Osteocyte (in vitro differentiated cells): ENCODE measurements at places on chromosomes 11 and 22. TPM values are rescaled to one million over a fixed set of nuclear protein-coding genes. Genes with fewer than 3 reads are reported as not detected.

GRCh38 chr11:66001942-66002647, at the start of the genes BANF1 and EIF1AD:
Gene BANF1, plus strand, starts transcription at chr11:66002503. Its CDS starts 748 bp downstream, at chr11:66003251.
Gene EIF1AD, minus strand, starts transcription at chr11:66002157. Its CDS starts 1,768 bp downstream, at chr11:66000389.
- no peaks in the 10 kb centered on the region for H3K27me3 ChIP-seq
- peaks cover 29% of the 10 kb centered on the region for H3K4me1 ChIP-seq
- peak within 1 kb of the TSS; percentile 96 for H3K4me3 ChIP-seq
- peak within 1 kb of the TSS; percentile 100 for H3K27ac ChIP-seq
- peak; percentile 97 for DNase-seq

GGT1 gene
- 1.9 and 2.6 TPM in 2 replicates for total RNA-seq

GRCh38 chr11:116661056-116661455, 111.7 kb downstream of the BUD13 start:
- no peaks in the 10 kb centered on the region for H3K4me1 ChIP-seq
- no peak overlapping the region for H3K27ac ChIP-seq
- H3K27me3 ChIP-seq: peaks cover 11% of the 10 kb centered on the region
- H3K4me3 ChIP-seq: no peak overlapping the region
- no peak for DNase-seq

TRPM5 gene
- not detected in 2 replicates for total RNA-seq

DNA sequence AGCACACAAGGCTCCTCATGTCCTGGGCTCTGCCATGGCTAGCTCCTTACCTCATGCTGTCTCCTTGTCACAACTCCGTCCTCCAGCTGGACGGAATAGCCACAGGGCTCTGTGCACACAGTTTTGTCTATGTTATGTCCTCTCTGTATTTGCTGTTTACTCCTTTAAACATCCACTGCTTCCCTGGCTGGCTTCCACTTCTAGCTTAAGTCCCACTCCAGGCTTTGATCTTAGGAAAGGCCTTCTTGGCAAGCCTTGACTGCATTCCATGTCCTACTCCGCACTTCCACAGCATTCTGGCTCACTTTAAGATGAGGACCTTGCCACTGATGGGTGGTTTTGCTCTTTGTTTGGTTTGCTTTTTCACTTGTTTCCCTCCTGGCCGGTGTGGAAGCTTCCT, 22.9 kb upstream of the ROBO3 start:
- H3K4me1 ChIP-seq: peaks cover 12% of the 10 kb centered on the region
- no peak for DNase-seq
- peaks cover 89% of the 10 kb centered on the region for H3K27me3 ChIP-seq
- peak overlapping the region; percentile 9 for H3K4me3 ChIP-seq
- H3K27ac ChIP-seq: no peak overlapping the region

DNA sequence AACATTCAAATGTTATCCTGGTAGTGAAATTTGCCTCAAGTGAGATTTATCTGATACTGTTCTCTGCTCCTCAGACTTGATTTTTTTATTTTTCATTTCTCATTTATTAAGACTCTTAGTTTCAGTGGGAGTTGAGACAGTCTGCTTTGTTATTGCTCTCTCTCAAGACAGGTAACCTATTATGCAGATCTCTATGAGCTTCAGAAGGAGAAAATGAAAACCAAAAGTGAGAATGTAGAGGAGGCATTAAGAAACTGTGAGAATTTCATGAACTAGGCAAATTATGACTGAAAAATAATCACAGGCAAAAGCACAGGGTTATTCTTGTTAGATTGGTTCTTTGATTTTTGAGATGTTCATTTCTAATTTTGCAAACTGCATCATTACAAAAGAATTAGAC, 290.0 kb upstream of the CHORDC1 start:
- no peaks in the 10 kb centered on the region for H3K4me1 ChIP-seq
- peaks cover 3% of the 10 kb centered on the region for H3K27me3 ChIP-seq
- no peak overlapping the region for H3K27ac ChIP-seq
- no peak for DNase-seq

DNA sequence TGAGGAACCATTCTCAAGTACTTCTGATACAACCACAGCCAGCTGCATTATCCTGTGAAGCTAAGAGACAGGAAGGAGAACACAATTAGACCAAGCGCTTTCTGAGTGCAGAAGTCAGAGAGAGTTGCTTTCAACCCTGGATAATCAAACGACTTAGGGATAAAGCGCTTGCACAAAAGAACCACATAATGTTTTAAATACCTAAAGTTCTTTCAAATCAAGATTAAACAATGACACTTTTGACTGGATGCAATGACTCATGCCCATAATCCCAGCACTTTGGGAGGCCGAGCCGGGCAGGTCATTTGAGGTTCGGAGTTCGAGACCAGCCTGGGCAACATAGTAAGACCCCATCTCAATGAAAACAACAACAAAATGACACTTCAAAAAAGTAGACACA, 145.1 kb downstream of the SWAP70 start:
- no peak overlapping the region for H3K4me3 ChIP-seq
- peaks cover 58% of the 10 kb centered on the region for H3K36me3 ChIP-seq
- H3K4me1 ChIP-seq: peaks cover 12% of the 10 kb centered on the region
- no peak for DNase-seq
- peak overlapping the region; percentile 18 for H3K27ac ChIP-seq

GRCh38 chr11:108985945-108986279, 321.0 kb downstream of the DDX10 start:
- H3K4me3 ChIP-seq: no peak overlapping the region
- no peaks in the 10 kb centered on the region for H3K36me3 ChIP-seq
- H3K27ac ChIP-seq: peak overlapping the region; percentile 62
- DNase-seq: no peak
- no peaks in the 10 kb centered on the region for H3K27me3 ChIP-seq

DTX4 gene
- total RNA-seq: 1.2 and 2.7 TPM in 2 replicates

DNA sequence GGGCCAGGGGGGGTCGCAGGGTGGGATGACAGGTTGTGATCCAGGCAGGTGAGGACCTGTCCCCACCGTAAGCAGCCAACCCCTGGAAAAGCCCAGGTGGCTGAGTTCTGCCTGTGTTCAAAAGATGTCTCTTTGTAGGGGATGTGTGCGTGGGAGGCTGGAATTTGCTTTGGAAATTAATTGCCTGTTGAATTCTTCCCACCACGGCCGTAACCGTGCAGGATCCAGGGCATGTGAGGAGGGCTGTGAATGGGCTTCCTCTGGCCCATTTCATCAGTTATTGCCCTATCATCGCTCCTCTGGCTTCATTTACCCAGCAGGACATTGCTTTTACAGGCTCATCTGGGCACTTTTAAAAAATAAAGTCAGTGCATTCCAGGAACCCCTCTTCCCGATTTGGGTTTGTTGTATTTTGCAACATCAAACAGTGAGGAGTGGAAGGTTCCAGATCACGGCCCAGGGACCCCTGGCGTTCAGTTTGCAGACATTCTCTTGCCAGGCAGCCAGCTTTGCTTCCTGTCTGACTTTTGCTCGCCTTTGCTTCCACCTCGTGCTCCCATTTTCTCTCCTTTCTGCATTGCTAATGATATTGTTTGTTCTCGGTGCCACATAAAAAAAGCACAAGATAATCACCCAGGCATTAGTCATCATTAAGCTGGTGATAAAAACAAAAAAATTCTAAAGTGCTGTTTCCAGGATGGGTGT, 1306.6 kb downstream of the BRD1 start:
- H3K27me3 ChIP-seq: no peaks in the 10 kb centered on the region
- H3K27ac ChIP-seq: no peak overlapping the region
- DNase-seq: no peak
- peaks cover 2% of the 10 kb centered on the region for H3K36me3 ChIP-seq

GRCh38 chr22:49212002-49212401, 615.7 kb downstream of the BRD1 start:
- no peaks in the 10 kb centered on the region for H3K27me3 ChIP-seq
- H3K36me3 ChIP-seq: no peaks in the 10 kb centered on the region
- H3K4me1 ChIP-seq: no peaks in the 10 kb centered on the region
- no peak overlapping the region for H3K27ac ChIP-seq
- H3K4me3 ChIP-seq: no peak overlapping the region

DNA sequence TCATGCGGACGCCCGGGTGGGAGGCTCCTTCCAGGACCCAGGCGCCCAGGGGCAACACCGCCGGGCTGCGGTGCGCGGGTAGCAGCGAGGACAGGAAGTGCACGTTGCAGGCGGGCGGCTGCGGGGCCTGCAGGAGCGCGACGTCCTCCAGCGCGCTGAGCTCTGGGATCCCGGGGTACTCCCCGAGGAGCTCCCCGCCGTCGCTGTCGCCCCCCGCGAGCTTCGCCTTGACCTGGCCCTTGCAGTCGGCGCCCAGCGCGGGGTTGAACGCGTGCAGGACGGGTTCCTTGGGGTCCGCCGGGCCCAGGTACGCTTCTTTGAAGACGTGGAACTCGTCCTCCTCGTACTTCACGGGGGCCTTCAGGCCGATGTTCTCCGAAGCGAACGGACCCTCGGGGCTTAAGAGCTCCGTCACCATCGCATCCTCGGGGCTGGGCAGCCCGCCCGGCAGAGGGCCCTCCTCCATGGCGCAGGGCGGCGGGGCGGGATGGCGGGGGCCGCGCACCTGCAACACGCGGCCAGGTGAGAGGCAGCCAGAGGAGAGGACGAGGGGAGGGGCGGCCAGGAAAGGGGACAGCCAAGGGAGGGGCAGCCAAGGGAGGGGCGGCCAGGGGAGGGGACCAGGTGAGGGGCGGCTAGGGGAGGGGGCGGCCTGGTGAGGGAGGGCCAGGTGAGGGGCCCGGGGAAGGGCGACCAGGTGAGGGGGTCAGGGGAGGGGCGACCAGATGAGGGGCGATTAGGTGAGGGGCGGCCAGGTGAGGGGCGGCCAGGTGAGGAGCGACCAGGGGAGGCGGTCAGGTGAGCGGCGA, 921 bp downstream of the TESMIN start:
- peaks cover 14% of the 10 kb centered on the region for H3K36me3 ChIP-seq
- DNase-seq: no peak
- H3K27ac ChIP-seq: no peak overlapping the region
- H3K4me3 ChIP-seq: no peak overlapping the region
- H3K27me3 ChIP-seq: no peaks in the 10 kb centered on the region

LMNTD2 gene
- total RNA-seq: 6.0 and 6.4 TPM in 2 replicates

ANO1 gene
- not detected in 2 replicates for total RNA-seq

- H3K4me1 ChIP-seq: no peaks in the 10 kb centered on the region
- H3K36me3 ChIP-seq: no peaks in the 10 kb centered on the region
- no peak overlapping the region for H3K27ac ChIP-seq
- no peak for DNase-seq
Observed at GRCh38 chr11:81449588-81450156, 1284.0 kb downstream of the FAM181B start.

DNA sequence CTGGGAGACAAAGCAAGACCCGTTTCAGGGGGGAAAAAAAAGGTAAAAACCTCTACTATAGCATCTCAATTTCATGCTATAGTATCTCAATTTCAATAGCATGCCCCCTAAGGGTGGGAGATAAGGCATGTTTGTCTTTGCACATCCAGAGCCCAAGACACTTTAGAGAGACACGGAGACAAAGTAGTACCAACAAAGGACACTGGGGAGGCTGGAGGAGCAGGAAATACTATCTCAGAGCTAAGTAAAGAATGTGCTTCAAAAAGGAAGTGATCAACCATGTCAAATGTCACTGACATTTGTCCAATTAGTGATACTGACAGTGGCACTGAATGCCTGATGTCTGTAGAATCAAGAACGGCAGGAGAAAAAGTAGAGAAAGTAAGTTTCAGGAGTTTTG, 68.6 kb downstream of the RRAS2 start:
- peaks cover 19% of the 10 kb centered on the region for H3K4me1 ChIP-seq
- DNase-seq: no peak
- H3K27me3 ChIP-seq: no peaks in the 10 kb centered on the region
- peaks cover 46% of the 10 kb centered on the region for H3K36me3 ChIP-seq
- no peak overlapping the region for H3K4me3 ChIP-seq

SPDYC gene
- total RNA-seq: not detected in 2 replicates

DNA sequence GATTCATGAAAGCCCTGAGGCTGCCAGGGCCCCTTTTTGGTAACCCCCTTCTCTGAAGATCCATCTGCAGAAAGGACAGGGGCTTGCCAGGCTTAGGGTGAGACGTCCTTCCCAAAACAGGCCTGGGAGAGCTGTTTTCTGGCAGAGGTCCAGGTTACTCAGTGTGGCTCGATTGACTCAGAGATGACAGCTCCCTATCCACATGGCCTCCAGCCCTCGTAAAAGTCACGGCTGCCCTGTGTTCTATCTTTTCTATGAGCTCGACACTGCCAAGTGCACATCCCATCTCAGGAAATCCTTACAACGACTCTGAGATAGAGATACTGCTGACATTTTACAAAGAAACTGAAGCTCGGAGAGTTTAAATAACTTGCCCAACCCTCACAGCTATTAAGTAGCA, 20.4 kb downstream of the ADAMTS8 start:
- H3K27me3 ChIP-seq: peaks cover 24% of the 10 kb centered on the region
- peaks cover 13% of the 10 kb centered on the region for H3K4me1 ChIP-seq
- no peak for DNase-seq
- no peak overlapping the region for H3K4me3 ChIP-seq

PRG3 gene
- not detected in 2 replicates for total RNA-seq

- H3K36me3 ChIP-seq: no peaks in the 10 kb centered on the region
- H3K27me3 ChIP-seq: no peaks in the 10 kb centered on the region
- H3K4me3 ChIP-seq: no peak overlapping the region
- H3K4me1 ChIP-seq: no peaks in the 10 kb centered on the region
Observed at GRCh38 chr11:1445741-1446445, 40.7 kb downstream of the MOB2 start.

GRCh38 chr11:75386942-75387630, 12.2 kb upstream of the RPS3 start:
- no peak for DNase-seq
- H3K36me3 ChIP-seq: no peaks in the 10 kb centered on the region
- peak overlapping the region; percentile 23 for H3K27ac ChIP-seq
- H3K4me1 ChIP-seq: peaks cover 17% of the 10 kb centered on the region
- no peak overlapping the region for H3K4me3 ChIP-seq

OR4A16 gene
- total RNA-seq: not detected in 2 replicates

DNA sequence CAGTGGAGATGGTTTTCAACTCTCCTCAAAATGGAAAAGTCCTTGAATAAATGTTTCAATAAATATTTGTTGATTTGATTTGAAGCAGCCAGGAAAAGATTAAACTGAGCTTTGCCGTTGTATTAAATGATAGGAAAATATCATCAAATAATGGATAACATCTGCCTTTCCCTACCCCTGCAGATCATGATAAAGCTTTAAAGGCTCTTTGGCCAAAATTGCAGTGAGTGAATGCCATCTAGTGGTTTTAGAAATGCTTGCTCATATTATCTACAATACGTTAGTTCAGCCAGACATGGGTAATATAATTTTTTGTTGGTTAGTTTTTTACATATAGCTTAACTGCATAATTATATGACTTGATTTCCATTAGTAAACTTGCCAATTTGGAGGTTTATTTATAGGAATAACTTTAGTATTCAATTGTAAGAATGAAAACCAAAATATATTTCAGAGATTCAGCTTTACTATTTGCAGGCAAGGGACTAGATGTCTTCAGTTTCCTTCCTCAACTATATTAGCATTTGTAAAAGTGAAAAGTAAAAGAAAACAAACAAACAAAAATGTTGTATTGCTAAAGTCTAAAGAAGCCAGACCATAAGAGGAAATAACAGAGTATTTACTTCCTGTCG, 159.2 kb downstream of the MSANTD4 start:
- no peak overlapping the region for H3K4me3 ChIP-seq
- H3K27me3 ChIP-seq: peaks cover 27% of the 10 kb centered on the region
- no peak overlapping the region for H3K27ac ChIP-seq
- DNase-seq: no peak
- no peaks in the 10 kb centered on the region for H3K36me3 ChIP-seq
- no peaks in the 10 kb centered on the region for H3K4me1 ChIP-seq
